ENCODE measurements at places on chromosomes 5 and 9.

GRCh38 chr5:124859556-124860290 is 113.3 kb upstream of the ZNF608 start:
- DNase-seq, result no peak

DNA sequence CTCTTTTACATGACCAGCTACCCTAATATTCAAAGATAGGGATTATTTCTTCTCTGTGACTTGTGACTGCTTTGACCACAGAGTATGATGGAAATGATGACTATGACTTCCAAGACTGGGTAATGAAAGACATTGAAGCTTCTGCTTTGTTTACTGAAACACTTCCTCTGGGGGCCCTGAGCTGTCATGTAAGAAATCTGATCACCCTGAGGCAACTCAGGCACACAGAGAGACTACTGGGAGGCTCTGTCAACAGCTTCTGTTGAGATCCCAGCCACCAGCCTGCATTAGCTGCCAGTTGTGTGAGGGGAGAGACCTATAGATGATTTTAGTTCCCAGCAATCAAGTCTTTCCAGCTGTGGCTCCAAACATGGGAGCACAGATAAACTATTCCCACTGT is 76.5 kb downstream of the KCTD16 start:
- DNase-seq, result no peak

DNA sequence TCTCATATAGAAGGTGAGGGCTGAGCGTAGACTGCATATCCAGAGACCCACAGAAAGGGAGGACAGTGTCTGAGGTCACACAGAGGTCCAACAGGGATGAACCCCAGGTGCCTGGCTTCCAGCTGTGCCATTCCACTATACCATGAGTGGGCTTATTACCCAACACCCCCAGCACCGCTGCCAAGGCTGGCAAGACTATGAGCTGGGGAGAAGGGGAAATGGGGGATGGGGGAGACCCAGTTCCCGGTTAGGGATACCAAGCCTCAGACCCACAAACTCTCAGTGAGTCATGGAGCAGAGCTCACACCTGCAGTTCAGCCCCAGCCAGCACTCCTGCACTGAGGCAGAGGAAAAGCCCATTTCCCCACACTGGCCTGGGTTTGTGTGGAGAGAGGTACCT is 106.4 kb downstream of the PSD2 start:
- no peak for DNase-seq

GRCh38 chr5:65925601-65926275 is 637 bp upstream of the ERBIN start:
- DNase-seq, result peak; percentile 94

GRCh38 chr9:7117676-7118561 is 360.1 kb downstream of the KDM4C start:
- peak; percentile 74 for DNase-seq

DNA sequence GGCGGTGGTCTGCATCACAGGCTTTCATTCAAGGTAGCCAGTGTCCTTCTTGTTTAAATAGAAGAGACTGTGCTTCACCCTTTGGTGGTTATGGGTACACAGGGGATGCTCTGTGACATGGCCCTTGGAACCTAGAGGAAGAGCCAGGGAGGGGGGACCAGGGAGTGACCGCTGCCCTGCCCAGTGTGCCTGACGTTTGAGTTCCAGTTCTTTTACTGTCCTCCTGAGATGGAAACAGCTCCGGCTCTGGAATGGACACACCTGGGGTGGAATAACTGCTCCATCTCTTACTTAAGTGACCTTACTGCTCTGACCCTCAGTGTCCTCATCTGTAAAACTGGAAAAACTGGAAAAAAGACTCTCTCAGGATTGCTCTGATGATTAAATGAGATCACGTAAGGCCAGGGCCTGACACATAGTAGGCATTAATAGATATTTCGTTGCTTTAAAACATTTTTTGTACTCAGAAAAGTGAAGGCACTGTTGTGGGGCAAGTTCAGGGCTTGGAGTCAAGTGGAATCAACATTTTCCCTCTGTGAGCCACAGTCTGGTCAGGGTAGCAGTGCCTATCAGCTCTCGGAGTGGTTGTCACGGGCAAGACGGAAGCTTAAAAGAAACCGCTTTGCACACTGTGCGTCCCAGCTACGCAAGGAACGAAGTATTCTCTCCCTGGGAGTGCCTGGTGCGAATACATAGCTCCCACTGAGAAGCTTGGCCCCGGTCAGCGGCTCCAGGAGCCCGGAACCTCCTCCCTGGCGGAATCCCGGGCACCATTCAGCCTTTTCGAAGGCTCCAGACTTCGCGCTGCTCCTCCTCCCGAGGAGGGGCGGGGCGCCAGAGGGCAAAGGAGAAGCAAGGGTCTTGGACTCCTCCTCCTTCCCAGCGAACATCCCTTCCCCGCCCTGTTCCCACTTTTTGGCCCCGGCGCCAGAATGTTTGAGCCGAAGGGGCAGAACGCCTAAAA is 5.8 kb downstream of the POU4F3 start:
- DNase-seq, result no peak
